Nucleus accumbens (tissue), 56 donors: ENCODE measurements at places on chromosomes 3 and 15.

DNA sequence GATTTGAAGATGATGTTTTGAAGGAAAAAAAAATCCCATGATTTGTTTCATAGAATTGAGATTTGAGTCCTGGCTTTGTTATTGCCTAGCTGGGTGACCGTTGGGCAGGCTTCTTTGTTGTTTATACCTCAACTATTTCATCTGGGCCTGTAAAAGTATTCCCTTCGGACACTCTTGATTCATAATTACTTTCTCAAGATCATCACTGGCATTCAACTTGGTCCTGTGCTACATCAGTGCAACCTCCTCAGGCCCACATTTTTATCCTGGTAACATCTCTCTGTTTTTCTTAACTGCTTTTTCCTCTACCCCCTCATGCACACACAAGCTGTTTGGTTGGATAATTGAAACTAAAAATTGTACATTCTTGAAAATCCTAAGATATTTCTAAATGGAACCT, 67.5 kb upstream of the P3H2 start:
- no peak for DNase-seq

GRCh38 chr15:60003243-60004008, 685 bp upstream of the FOXB1 start:
- DNase-seq, result no peak

DNA sequence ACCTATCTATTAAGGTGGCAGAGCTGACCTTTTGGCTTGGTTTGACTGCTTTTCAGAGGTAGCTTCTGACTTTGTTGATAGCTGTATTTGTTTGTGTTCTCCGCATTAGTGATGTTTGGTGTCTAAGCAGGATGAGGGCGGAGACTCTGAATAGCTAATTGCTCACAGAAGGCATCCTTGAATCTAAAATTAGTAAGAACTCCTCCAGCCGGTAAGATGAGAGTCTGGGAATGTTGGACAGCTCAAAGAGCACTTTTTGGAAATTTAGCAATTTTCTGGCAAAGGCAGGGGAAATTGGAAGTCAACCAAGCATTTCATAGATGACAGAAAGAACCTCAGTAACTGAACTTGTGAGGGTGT, 174.1 kb downstream of the KLHL25 start:
- DNase-seq, result no peak

DNA sequence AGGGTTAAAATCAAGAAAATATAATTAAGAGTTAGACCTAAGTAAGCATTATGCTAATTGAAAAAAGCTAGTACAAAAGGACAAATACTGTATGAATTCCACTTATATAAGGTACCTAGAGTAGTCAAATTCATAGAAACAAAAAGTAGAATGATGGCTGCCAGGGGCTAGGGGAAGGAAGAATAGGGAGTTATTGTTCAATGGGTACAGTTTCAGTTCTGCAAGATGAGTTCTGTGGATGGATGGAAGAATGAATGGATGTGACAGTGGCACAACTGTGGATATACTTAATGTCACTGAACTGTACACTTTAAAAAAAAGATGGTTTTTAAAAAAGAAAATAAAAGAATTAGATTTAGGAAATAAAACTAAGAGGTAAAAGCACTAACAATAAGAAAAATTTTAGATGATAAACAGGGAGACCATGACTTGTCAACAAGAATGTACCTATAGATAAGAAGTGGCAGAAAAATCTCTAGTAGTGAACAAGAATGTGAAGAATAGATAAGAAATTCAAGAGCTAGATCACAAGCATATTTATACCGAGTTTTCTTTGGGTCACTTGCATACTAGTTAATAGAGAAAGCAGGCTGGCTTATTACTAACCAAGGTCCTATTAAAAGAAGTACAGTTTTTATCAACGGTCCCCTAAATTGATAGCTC, 5.5 kb downstream of the IFT80 start:
- DNase-seq, result no peak

DNA sequence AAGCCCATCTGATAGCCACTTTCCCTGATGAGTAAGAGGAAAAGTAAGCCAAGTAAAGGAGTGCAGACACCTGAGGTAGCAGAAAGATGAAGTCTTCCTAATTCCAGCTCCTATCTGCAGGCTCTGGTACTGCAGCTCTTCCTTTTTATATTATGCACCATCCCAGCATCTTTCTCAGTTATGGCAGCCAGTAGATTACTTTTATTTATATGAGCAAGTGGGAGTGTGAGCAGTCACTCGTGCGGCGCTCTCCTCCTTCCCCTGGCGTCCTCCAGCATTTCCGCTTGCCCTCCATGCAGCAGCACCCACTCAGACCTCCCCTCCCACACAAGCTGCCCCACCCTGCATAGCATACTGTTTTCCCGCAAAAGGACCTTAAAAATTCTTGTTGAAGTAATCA, 465.9 kb upstream of the DPPA4 start:
- no peak for DNase-seq

DNA sequence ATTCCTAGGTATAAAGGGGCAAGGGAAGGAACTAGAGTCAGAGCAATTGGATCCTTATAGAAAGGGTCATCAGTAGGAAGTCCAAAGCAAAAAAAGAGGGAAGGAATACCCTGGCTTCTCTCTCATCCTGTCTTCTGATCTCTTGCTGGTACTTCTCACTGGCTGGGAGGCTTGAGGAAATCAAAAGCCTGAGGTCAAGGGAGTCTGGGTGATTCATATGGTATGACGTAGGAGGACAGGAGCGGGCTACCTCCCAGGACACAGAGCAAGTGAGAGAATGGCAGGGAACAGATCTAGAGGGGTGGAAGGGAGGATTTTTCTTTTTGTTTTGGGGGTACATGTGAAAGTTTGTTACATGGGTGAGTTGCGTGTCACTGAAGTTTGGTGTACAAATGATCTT, 76.0 kb downstream of the CFAP20DC start:
- DNase-seq, result no peak

- DNase-seq, result peak; percentile 69
Measured at GRCh38 chr3:45462522-45463265, 74.3 kb downstream of the LARS2 start.

- no peak for DNase-seq
Measured at GRCh38 chr15:100841426-100841825, 38.2 kb upstream of the ALDH1A3 start.
